ENCODE measurements at places on chromosomes 5 and 9. TPM values are rescaled to one million over a fixed set of nuclear protein-coding genes. Genes with fewer than 3 reads are reported as not detected.

- H3K4me1 ChIP-seq: no peaks in the 10 kb centered on the region
- no peak for DNase-seq
- no peaks in the 10 kb centered on the region for H3K36me3 ChIP-seq
- no peak overlapping the region for H3K4me3 ChIP-seq
These were observed 210.5 kb downstream of the KDM4C start for GRCh38 chr9:6968271-6968670.

DNA sequence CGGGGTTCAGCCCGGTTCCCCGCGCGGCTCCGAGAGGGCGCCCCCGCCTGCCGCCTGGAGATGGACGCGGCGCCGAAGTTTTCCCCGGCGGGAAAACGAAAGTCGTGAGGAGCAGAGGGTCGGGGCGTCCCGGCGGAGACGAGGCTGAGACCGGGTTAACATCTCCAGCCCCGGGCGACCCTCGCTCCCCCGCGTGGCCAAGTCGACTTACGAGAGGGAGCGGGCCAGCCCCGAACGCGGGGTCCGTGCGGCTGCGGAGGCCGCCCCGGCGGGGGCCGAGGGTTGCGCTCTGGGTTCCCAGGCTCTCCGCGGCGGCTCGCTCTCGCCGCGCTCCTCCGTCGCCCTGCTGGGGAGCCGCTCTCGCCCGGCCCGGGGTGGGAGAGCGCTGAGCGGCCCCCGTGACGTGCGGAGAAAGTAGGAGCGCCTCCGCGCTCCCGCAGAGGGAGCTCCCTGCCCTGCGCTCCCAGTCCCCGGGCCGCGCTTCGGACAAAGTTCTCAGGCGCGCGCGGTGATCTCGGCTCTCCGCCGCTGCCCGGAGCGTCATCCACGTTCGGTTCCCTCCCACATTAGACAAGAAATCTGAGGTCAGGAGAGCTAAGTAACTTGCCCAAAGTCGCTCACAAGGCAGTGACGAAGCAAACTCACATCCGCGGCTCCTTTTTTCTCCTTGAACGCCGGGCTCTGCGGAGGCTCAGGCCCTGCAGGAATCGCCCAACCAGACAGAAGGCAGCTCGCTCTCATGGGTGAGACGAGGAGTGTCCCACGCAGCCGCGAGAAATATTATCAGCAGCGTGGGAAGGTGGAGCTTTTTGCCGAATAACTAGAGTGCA is 1.2 kb upstream of the GCNT4 start:
- peak overlapping the region; percentile 92 for H3K27ac ChIP-seq
- peak; percentile 68 for DNase-seq
- H3K36me3 ChIP-seq: no peaks in the 10 kb centered on the region

DNA sequence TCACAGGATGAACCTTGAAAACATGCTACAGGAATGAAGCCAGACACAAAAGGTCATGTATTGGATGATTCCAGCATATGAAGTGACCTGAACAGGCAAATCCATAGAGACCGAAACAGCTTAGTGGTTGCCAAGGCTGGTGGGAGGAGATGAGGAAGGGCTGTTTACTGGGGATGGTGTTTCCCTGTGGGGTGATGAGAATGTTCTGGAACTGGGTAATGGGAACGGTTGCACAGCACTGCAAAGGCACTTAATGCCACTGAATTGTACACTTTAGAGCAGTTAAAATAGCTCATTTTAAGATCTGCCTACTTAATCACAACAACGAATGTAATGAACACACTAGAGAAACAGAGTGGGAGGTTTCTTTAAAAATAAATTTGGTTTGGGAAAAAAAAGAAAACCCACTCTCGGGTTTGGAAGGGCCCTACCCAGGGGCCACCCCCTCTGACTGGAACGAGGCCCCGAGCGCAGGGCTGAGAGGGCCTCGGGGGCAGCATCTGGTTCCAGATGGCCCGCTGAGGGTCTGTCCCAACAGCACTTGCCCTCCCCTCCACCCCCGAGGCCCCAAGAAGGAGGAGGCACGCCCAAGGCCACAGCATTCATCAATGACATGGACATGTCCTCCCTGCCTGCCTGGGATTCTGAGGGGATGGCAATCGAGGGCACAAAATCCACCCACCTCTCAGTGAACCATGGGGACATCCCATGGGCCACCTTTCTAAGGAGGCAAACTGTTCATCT is 31.7 kb downstream of the SARDH start:
- no peak overlapping the region for H3K27ac ChIP-seq
- no peak overlapping the region for H3K4me3 ChIP-seq
- no peak for DNase-seq
- peaks cover 14% of the 10 kb centered on the region for H3K4me1 ChIP-seq
- H3K36me3 ChIP-seq: no peaks in the 10 kb centered on the region

DNA sequence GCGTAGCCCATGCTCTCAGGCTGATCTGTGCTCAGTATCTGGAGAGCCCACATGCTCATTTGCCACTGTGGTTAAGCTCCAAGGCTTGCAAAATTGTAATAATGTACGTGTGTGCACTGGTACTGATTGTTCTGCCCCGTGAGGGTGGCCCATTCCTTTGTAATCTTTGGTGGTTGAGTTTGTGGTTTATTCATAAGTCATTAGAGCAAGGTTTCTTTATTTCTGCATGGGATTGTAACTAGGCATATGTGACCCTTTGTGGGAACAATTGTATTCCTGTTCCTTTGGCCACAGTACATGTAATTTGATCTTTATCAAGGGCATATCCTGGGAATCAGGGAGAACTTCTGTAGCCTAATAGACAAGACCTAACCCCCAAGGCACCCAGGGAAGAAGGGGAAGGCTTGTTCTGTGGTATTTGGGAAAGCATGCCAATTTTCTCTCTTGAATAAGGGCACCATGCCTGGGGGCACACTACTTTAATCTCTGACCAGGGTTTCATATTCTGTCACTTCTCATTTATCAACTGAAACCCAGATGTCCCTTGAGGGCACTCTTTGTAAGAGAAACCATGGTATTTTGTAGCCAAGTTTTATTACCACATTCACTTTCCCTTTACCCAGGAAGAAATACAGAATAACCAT is 74.6 kb downstream of the NPR3 start:
- no peaks in the 10 kb centered on the region for H3K36me3 ChIP-seq
- no peak overlapping the region for H3K4me3 ChIP-seq
- no peak overlapping the region for H3K27ac ChIP-seq
- H3K27me3 ChIP-seq: no peaks in the 10 kb centered on the region

ANKRD34B gene
- polyA plus RNA-seq: not detected

GRXCR2 gene
- polyA plus RNA-seq: not detected
